ENCODE measurements at places on chromosomes 5 and 9. TPM values are rescaled to one million over a fixed set of nuclear protein-coding genes. Genes with fewer than 3 reads are reported as not detected.

The PGM5 gene
- 14.9 TPM for total RNA-seq

The GFPT2 gene
- 66.0 TPM for total RNA-seq

The INSL4 gene
- total RNA-seq: not detected

The SPINK6 gene
- total RNA-seq: 15.6 TPM

The MTX3 gene
- total RNA-seq: 10.8 TPM
